ENCODE measurements at places on chromosomes 4 and X. TPM values are rescaled to one million over a fixed set of nuclear protein-coding genes. Genes with fewer than 3 reads are reported as not detected.
A peak's percentile ranks its signal among the peaks of the same experiment; 100 is the strongest.

- DNase-seq, result no peak
Observed at GRCh38 chr4:79652232-79652631, 244.2 kb upstream of the GK2 start.

DNA sequence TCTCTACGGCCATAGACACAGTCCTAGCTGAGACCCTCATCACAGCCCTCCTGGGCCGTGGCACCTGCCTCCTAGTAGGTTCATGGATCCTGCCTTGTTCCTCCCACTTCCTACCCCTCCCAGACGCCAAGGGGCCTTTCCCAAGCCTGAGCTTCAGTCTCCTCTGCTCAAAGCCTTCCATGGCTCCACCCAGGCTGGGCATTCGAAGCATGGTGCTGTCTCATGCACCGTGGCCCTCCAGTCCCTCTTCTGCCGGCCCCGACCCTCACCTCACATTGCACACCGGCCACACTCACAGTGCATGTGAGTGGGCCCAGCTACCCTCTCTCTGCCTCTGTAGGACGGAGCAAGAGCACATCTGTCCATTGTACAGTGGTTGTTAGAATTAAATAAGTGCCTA lies 21.7 kb upstream of the KIAA0232 start:
- no peak for DNase-seq

DNA sequence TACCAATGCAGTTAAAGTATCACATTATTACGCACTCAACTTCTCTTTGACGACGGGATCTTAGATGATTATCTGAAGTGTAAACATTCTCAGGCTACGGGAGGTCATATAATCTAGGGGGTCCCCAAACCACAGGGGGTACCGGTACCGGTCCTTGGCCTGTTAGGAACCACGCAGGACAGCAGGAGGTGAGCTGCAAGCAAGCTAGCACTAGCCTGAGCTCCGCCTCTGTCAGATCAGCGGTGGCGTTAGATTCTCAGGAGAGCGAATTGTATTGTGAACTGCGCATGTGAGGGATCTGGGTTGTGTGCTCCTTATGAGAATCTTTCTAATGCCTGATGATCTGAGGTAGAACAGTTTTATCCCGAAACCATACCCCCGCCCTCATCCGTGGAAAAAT lies 20.6 kb upstream of the PRR27 start:
- no peak for DNase-seq

DNA sequence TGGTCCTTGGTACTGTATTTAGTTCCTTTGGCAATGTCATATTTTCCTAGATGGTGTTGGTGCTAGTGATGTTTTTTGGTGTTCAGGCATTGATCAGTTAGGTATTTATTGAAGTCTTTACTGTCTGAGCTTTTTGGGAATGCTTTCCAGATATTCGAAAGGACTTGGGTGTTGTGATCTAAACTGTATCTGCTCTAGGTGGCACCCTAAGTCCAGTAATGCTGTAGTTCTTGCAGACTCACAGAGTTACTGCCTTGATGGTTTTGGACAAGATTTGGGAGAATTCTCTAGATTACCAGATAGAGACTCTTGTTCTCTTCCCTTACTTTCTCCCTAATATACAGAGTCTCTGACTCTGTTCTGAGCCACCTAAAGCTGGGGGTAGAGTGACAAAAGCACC lies 513.6 kb upstream of the PITX2 start:
- DNase-seq, result no peak

GRCh38 chr4:64784125-64784524 lies 374.9 kb upstream of the TECRL start:
- no peak for DNase-seq

- DNase-seq, result no peak
Observed at GRCh38 chr4:85751866-85752265, 276.9 kb downstream of the ARHGAP24 start.

DNA sequence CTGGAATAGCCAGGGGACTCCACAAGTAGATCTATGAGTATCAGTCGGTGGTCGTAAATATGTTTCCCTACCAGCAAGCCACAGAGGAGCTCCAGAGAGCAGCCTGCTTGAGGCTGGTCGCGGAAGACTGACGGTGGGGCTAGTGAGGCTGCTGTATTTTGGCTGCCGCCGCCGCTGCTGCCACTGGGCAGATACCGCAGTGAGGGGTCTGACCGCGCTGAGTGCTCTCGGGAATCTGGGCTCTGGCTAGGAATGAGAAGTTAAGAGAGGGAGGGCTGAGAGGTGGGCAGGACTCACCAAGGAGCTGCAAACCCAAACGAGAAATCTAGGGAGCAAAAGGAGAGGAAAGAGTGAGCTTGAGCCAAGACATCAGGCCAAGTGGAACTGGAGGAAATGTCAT lies at the start of gene EXOC1L:
Gene EXOC1L (plus strand): TSS at position 157 of the 400 bp plus-strand sequence. CDS start 237 bp downstream, at position 394.
- peak; percentile 3 for DNase-seq

Gene GPC4
- total RNA-seq, result 0.51 TPM
